ENCODE measurements at places on chromosomes 6 and 20.

GRCh38 chr6:18415671-18416340 is 28.7 kb downstream of the RNF144B start:
- no peak for DNase-seq

GRCh38 chr6:36327226-36327918 is 9.3 kb downstream of the BNIP5 start:
- DNase-seq, result no peak

GRCh38 chr6:3575166-3575565 is 118.3 kb upstream of the SLC22A23 start:
- DNase-seq, result no peak

DNA sequence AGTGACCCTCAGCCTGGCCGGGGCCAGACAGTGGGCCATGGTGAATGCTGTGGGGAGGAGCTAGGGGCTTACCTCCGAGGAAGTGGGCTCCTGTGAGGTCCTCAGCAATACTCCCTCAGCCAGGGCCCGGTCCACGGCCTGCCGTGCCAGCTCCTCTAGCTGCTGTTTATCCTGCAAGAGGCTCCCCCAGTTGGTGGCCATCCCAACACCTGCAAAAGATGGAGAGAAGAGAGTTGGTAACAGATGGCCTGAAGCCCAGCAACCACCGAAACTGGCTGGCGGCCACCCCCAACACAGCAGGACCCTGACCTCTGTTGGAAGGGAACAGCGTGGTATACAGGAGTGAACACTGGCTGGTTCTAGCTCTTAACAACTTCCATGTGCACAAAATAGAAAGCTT is 4.0 kb downstream of the GSS start:
- no peak for DNase-seq

DNA sequence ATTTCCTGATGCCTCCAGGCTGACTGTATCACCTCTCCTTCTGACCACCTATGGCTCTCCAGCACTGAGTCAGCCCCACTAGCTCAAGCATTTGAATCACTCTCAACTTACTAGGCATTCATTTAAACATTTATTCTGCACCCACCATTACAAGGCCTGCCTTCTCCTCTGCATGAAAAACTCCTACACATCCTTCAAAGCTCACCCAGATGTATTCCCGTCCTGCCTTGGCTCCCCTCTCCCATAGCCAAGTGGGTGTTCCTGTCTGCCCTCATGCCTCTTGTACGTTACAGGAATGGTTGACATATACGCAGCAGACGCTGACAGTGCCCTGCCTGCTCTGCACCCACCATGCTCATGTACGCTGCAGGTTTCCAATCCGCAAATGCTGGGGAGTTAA is 21.6 kb downstream of the KCNK17 start:
- DNase-seq, result no peak
